ENCODE measurements at places on chromosomes 12 and 14.

- no peak for DNase-seq
These were observed 14.1 kb downstream of the DRAM1 start for GRCh38 chr12:101891462-101891971.

GRCh38 chr14:101833045-101833444 is 71.5 kb downstream of the PPP2R5C start:
- no peak for DNase-seq

DNA sequence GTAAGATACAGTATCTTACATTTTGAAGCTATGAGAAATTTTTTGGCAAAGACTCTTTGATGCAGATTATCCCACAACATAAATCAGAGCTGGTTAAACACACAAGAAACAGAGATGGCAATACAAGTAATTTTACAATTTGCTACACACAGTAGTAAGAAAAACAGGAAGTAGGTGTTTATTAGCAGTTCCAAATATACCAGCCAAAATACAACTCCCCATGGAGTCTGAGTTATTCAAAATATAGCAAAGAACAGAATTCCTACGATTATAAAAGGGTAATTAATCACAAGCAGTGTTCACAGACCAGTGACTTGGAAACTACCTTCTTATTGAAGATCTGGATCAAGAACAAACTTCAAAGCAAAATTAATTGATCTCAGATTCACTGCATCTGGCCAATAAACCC is 83.9 kb downstream of the BMP4 start:
- no peak for DNase-seq

GRCh38 chr12:131833896-131834641 is 5.9 kb downstream of the MMP17 start:
- DNase-seq, result no peak

DNA sequence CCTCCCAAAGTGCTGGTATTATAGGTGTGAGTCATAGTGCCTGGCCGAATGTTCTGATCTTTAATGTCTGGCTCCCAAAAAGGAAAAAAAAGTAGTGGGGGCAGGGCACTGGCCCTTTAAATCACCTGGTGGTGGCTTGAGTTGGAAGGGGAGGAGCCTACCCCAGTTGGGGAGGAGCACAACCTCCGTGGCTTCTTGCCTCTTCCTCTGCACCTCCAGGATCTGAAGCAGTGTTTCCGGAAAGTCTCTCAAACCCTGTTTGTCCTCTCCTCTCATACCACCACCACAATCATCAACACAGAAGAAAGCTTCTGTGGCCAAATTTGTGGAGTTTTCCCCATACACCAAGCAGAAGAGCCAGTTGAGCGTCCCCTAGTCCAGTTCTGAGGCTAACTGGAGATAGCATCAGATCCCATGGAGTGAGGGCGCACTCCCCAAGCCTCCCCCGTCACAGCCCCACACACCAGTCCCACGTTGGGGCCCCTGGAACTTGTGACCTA is 24.3 kb upstream of the RCOR1 start:
- peak; percentile 81 for DNase-seq

DNA sequence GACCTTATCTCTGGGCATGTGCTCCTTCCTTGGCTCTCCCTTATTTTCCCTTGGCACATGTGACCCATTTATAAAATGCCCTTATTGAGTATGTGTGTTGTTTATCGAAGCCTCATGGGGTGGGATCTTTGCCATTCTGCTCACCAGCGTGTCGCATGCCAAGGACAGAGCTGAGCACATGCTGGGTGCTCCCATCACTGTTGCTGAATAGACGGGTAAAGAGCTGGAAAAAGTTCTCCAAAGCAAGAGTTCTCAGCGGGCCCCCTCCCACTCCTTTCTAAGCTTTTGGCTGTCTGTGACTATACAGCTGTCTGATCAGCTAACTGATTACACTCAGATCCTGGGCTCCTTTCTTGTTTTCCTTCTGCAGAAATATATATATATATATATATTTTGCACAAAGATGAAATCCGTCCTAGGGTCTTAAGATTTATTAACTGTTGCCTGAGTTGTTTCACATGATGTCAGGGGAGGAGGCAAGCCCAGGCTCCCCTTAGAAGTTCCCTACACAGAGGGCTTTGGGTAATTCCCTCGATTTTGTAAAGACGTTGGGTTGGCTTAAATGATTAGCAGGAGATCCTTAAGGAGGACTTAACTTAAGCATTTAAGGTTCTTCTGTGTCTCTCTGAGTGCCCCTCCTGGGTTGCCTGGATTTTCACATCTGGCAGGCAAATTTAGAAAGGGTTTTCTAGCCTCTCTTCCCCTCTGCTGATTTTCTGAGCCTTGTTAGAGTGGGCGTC is 71.6 kb downstream of the TMEM132C start:
- no peak for DNase-seq

- DNase-seq, result no peak
These were observed 59.9 kb downstream of the STXBP6 start for GRCh38 chr14:24990050-24990449.

GRCh38 chr12:124039276-124039675 is 66.3 kb downstream of the ZNF664 start:
- DNase-seq, result no peak

- no peak for DNase-seq
These were observed 26.8 kb downstream of the CORO1C start for GRCh38 chr12:108704527-108704926.

GRCh38 chr12:45959025-45959424 is 31.3 kb downstream of the SCAF11 start:
- DNase-seq, result no peak

GRCh38 chr14:22185789-22186188 is 403.2 kb downstream of the DAD1 start:
- DNase-seq, result no peak

DNA sequence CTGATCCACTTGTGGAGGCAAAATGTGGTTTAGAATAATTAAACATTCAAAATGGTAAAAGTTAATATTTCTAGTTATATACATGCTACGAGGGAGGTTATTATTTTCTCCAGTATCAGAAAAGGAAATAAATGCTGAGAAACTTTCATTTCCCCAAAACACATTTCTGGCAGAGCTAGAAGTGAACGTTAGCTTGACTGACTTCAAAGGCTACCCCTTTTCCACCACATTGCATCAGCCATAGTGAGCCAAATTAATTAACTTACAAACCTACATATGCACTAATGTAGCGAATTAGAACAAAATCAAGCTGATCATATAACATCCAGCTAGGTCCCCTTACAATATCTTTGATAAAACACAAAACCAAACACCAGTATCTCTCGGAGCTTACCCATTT is 49.3 kb upstream of the RERGL start:
- DNase-seq, result no peak

DNA sequence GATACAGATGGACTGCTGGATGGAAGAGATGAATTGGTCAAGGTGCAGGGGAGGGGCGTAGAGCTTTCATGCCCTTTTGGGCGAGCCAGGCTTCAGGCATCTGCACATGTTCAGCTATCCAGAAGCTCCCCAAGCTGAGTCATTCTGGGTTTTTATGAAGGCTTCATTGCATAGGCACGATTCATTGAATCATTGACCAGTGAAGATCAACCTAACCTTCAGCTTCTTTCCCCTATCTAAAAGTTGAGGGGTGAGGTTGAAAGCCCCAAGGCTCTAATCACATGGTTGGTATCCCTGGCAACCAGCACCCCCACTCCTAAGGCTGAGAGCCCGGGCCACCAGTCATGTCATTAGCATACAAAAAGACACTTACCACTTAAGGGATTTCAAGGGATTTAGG is 36.3 kb downstream of the RPS29 start:
- no peak for DNase-seq

GRCh38 chr12:89932954-89933353 is 224.3 kb upstream of the ATP2B1 start:
- no peak for DNase-seq

GRCh38 chr12:121804417-121805111 is 755 bp downstream of the SETD1B start:
- peak; percentile 86 for DNase-seq

- no peak for DNase-seq
These were observed 46.5 kb upstream of the TSPAN11 start for GRCh38 chr12:30880061-30880460.

- DNase-seq, result no peak
These were observed 1.5 kb downstream of the MYF6 start for GRCh38 chr12:80708975-80709328.
